ENCODE measurements at places on chromosomes 5 and 9.

DNA sequence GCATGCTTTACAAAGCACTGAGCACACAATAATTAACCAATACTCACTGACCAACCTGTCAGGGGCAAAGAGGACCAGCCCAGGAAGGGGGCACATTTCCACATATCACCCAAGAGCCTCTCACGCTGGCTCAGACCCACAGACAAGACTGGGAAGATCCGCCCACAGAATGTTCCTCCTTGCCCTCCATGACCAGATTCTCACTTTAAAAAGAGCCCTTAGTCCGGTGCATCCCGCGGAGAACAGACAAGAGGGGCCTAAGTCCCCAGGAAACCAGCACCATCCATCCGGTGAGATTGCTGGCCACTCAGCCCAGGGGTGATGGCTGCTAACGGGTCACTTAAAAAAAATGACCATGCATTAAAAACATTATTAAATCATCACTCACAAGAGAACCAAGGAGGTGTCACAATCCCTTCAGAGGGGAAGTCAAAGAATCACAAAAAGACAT, 32.9 kb downstream of the SEMA4D start:
- H3K27me3 ChIP-seq = no peaks in the 10 kb centered on the region
- H3K36me3 ChIP-seq = no peaks in the 10 kb centered on the region
- no peak overlapping the region for H3K27ac ChIP-seq
- no peaks in the 10 kb centered on the region for H3K4me1 ChIP-seq

DNA sequence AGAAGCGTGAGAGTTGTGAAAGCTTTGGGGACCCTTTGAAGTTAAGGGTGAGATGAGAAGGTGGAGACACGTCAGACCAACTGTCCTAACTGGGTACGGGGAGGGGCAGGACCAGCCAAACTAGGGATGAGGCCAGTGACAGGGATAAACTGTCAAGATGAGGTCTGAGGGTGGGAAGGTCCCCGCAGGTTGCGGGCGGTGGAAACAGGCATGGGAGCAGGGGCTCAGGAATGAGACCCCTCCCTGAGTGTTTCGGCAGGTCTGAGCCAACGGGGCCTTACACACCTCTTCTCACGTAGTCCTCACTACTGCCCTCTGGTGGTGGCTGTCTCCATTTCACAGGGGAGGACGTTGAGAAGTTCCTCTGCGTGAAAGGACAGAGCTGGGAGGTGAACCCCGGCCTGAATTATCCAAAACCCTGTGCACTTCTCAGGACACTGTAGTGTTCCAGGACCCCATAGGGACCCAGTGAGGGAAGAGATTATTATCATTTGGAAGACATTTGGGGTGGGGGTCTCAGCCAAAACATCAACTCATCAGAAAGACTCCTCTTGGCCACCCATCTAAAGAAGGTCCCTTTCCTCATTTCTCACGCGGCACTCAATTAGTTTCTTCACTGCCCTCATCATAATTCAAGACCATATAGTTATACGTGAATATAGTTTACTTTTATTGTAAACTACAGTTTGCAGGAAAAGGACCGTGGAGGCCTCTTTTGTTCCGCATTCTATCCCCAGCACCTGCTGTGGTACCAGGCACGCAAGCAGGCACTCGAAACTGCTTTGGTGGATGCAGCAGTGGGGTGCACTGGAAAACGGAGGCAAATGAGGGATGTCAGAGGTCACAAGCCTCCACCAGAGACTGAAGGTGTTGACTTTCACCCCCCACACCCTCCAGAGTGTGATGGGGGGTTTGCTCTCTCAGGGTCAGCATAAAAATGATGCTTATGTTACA, 21.7 kb upstream of the NANS start:
- H3K4me3 ChIP-seq = no peak overlapping the region
- no peaks in the 10 kb centered on the region for H3K36me3 ChIP-seq
- no peaks in the 10 kb centered on the region for H3K27me3 ChIP-seq
- no peak overlapping the region for H3K27ac ChIP-seq

DNA sequence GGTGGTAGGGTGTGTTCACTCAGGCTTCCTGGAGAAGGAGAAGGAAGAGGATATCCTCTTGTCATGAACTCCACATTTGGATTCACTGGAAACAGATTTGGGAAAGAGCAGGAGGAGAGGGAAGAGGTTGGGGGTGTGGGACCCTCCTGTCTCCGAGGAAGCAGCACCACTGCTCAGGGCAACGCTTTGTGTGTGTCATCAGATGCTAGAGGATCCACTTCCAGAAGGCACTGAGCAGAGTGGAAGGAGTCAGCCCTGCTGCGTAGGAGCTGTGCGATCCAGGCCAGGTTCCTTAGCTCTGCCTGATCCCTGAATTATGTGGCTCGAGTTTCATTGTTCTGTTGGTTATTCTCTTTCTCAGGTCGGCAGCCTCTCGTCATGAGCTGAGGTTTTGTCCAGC, 37.3 kb upstream of the TJP2 start:
- H3K4me1 ChIP-seq = peaks cover 10% of the 10 kb centered on the region
- DNase-seq = peak; percentile 56
- H3K27ac ChIP-seq = no peak overlapping the region
- H3K27me3 ChIP-seq = no peaks in the 10 kb centered on the region
- H3K36me3 ChIP-seq = no peaks in the 10 kb centered on the region

DNA sequence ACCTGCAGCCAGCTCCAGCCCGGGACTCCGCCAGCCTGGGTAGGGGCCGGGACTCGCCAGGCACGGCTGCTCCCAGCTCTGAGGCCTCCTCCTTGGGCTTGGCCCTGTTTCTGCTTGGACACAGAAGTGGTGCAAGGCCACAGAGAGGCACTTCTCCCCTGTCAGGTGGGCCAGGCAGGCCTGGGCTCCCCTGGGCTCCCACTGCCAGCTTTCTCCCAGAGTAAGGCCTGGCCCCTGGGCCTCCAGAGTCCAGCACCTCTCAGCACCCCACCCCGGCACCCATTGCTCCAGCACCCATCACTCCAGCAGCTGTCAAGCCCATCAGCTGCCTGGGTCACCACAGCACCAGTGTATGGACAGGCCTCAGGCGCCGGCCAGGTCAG, 71.1 kb upstream of the LRRTM2 start:
- H3K4me3 ChIP-seq = no peak overlapping the region
- no peaks in the 10 kb centered on the region for H3K27me3 ChIP-seq
- DNase-seq = no peak
- H3K36me3 ChIP-seq = peaks cover 24% of the 10 kb centered on the region
- no peak overlapping the region for H3K27ac ChIP-seq

GRCh38 chr9:14320271-14321181, 6.6 kb upstream of the NFIB start:
- peak overlapping the region; percentile 92 for H3K4me3 ChIP-seq
- no peak for DNase-seq
- H3K27ac ChIP-seq = peak overlapping the region; percentile 98
- peaks cover 70% of the 10 kb centered on the region for H3K4me1 ChIP-seq
- H3K36me3 ChIP-seq = no peaks in the 10 kb centered on the region

GRCh38 chr9:20437476-20437875, 184.8 kb downstream of the MLLT3 start:
- H3K4me1 ChIP-seq = no peaks in the 10 kb centered on the region
- H3K27ac ChIP-seq = no peak overlapping the region
- H3K36me3 ChIP-seq = no peaks in the 10 kb centered on the region
- no peak for DNase-seq
- no peak overlapping the region for H3K4me3 ChIP-seq

All from suprapubic skin (tissue), 4 donors.